Lower lobe of right lung (tissue), 2 donors: ENCODE measurements at places on chromosomes 11 and 22. TPM values are rescaled to one million over a fixed set of nuclear protein-coding genes. Genes with fewer than 3 reads are reported as not detected.

- no peaks in the 10 kb centered on the region for H3K4me1 ChIP-seq
- H3K27ac ChIP-seq = no peak overlapping the region
- peak; percentile 41 for DNase-seq
- H3K27me3 ChIP-seq = peaks cover 26% of the 10 kb centered on the region
- no peaks in the 10 kb centered on the region for H3K36me3 ChIP-seq
Measured at GRCh38 chr22:49400136-49400940, 427.3 kb downstream of the BRD1 start.

DNA sequence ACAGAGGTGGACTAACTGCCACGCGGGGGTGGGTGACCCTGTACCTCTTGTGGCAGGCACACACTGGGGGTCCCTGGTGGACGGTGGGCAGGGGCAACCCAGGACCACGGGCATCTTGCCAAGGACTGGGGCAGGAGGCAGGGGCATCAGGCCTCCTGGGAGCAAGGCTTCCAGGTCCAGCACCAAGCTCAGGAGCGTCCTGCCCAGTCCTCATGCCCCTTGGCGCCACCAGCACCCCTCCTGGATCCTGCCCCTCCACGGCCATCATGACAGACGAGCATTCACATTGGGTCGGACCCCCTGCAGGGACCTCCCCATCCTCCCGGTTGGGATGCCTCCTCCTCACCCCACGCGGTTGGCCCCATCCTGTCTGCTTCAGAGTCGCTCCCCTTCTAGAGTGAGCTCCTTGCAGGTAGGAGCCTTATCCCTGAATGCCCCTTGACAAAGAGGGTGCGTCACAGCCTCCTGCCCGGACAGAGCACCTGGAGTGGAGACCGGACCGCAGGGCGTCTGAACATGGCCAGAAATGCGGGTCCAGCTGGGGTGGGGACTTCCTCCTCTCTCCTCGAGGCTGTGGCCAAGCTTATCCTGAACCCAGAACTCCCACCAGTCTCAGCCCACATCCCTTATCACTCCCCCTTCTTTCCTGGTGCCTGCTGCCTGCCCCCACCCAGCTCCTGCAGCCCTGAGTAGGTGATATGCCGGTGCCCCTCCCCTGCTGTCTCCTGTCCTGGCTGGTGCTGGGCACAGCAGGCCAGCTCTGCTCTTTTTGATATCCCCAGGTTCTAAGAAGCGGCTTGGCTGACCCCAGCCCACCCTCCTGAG, 40.3 kb downstream of the IGF2 start:
- H3K27me3 ChIP-seq = no peaks in the 10 kb centered on the region
- H3K36me3 ChIP-seq = no peaks in the 10 kb centered on the region
- H3K4me1 ChIP-seq = peaks cover 48% of the 10 kb centered on the region
- no peak overlapping the region for H3K27ac ChIP-seq
- H3K4me3 ChIP-seq = no peak overlapping the region
- peak; percentile 41 for DNase-seq

Gene SLC1A2
- 3.4 TPM for total RNA-seq

Gene SLC37A2
- 25.0 TPM for total RNA-seq
